Ovary (tissue), 10 donors: ENCODE measurements at places on chromosomes 1 and 21.
A peak's percentile ranks its signal among the peaks of the same experiment; 100 is the strongest.

- H3K27ac ChIP-seq: no peak overlapping the region
- peaks cover 7% of the 10 kb centered on the region for H3K4me1 ChIP-seq
- DNase-seq: no peak
- H3K4me3 ChIP-seq: no peak overlapping the region
- H3K27me3 ChIP-seq: no peaks in the 10 kb centered on the region
- H3K36me3 ChIP-seq: no peaks in the 10 kb centered on the region
Observed at GRCh38 chr21:44943686-44944550, 4.1 kb downstream of the SLX9 start.

DNA sequence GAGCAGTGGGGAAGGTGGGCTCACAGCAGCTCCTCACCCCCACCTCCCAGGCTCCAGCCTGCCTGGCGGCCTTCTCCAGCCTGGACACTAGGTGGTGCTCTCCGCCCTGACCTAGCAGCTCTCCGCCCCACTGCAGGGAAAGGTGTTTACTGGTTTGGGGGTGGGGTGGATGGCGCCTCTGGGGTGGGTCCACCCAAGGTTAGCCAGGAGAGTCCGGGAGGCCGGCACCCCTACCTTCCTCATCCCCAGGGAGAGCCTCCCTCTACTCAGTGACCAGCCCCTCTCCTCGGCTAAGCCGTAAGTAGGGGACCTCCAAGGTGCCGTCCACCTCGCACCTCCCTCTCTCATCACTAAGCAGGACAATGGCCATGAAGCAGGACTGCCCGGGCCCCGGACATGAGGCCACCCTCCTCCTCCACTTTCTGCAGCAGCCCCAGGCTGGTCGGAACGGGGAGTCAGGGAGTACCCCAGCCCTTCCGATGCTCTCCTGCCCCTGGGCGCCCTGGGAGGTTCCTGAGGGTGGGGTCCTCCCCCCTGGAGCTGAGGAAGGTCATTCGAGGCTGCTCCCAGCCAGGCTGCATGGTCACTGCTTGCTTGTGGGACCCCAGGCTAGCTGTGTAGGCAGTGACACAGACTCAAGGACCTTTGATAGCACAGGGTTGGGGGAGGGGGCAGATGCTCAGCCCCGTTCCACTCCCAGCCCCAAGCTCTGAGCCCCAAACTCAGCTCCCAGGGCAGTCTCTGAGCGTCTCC lies 101.4 kb upstream of the VAMP3 start:
- peak; percentile 53 for DNase-seq
- H3K27ac ChIP-seq: no peak overlapping the region
- H3K27me3 ChIP-seq: no peaks in the 10 kb centered on the region
- H3K4me3 ChIP-seq: no peak overlapping the region
- H3K36me3 ChIP-seq: no peaks in the 10 kb centered on the region

DNA sequence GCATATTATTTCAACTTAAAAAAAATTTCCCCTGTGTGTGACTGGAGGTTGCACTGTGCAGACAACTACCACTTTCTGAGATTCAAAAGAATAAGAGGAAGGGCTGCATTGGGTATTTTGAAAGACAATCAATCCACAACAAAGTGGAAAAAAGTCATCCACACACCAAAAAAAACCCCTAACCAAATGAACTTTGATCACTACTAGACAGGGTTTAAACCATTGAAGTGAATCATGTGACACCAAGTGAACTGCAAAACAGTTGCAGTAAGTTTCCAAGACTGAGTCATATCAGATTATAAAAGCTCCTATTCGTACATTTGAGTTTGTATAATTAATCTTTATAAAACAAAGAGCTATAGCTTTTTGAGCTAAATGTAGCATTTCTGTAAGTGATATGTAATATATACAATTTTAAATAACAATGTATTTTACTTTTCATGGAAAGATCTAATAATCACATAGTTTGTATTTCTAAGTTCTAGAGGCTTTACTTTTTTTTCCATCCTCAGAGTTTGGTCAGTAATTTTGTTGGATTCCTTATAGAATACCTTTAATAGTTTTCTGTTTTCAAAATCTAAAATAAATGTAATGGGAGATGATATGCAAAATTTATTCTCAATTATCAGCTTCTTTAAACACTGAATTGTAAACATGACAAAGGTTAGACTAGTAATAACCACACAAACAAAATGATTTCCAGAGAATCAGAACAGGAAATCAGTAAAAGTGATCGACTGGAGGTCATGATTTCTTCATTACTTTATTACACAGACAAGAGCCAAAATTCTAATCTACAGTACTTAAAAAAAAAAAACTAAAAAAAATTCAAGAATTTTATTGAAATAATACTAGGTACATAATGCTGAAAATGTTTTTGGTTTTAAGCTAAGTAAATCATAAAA lies 50.5 kb upstream of the GFI1 start:
- no peak overlapping the region for H3K4me3 ChIP-seq
- H3K4me1 ChIP-seq: no peaks in the 10 kb centered on the region
- no peak overlapping the region for H3K27ac ChIP-seq
- no peak for DNase-seq
- H3K36me3 ChIP-seq: no peaks in the 10 kb centered on the region

DNA sequence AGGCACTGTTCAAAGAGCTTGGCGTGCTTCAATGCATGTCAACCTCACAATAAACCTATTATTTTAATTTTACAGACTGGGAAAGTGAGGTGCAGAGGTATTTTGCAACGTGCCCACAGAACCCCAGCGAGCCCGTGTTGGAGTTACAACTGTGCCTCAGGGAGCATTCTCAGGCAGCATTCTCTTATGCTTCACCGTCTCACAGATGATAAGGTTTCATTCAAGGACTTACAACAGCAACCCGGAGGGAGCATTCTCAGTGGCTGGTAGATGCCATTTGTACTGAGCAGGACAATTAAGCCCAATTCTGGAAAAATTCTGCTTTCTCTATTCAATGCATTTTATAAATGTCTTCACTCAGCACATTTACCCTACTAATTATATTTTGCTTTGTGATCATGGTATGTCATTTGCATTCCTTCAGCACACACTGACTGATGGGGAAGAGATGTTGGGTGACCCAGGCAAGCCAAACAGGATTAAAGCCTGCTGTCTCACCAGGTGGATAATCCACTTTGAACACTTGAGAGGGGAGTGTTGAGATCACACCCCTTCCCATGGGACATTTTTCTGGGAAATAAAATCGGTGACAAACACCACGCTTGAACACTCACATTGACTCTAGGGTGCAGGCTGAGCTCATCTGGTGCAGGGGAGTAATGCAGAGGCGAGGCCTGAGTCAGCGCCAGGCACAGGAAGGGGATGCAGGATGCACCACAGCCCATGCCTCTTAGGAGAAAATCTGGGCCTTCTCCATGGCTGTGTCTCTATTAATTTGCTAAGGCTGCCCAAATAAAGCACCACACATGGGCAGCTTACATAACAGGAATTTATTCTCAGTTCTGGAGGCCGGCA lies 113.9 kb downstream of the CLIC6 start:
- H3K36me3 ChIP-seq: no peaks in the 10 kb centered on the region
- H3K27me3 ChIP-seq: no peaks in the 10 kb centered on the region
- H3K4me3 ChIP-seq: no peak overlapping the region
- H3K4me1 ChIP-seq: no peaks in the 10 kb centered on the region

GRCh38 chr1:3902111-3902511 lies 2.0 kb upstream of the C1orf174 start:
- H3K27ac ChIP-seq: no peak overlapping the region
- H3K4me1 ChIP-seq: peaks cover 4% of the 10 kb centered on the region
- DNase-seq: peak; percentile 60

DNA sequence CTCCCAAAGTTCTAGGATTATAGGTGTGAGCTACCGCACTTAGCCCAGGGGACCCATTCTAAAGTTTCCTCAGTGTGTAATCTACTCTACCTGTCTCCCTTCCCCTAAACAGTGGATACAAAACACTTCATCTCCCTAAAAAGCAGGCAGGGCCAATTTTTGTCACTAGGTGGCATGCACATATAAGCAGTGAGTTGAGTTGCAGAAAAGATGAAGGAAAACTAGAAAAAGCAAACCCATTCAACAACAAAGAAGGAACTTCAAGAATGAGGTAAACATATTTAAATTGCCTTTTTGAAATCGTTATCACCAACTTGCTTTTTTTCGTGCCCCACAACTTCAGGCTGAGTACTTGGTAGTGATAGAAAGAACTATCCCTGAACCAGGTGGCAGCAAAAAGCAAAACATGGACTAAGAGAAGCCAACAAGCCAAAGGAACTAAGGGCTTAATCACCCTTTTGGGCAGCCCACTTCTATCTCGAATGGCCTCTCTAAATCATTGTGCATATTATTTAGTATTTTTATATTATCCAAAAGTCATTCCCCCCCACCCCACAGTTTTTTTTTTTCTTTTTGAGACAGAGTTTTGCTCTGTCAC lies 19.7 kb upstream of the ALDH9A1 start:
- no peaks in the 10 kb centered on the region for H3K4me1 ChIP-seq
- H3K27me3 ChIP-seq: no peaks in the 10 kb centered on the region
- no peak overlapping the region for H3K27ac ChIP-seq
- no peak overlapping the region for H3K4me3 ChIP-seq

- DNase-seq: no peak
- H3K36me3 ChIP-seq: no peaks in the 10 kb centered on the region
- no peak overlapping the region for H3K4me3 ChIP-seq
- no peaks in the 10 kb centered on the region for H3K27me3 ChIP-seq
- H3K27ac ChIP-seq: no peak overlapping the region
Observed at GRCh38 chr1:217982331-217983050, 302.6 kb upstream of the RRP15 start.

GRCh38 chr1:201537028-201537427 lies 1.9 kb upstream of the NAV1 start:
- no peak overlapping the region for H3K4me3 ChIP-seq

DNA sequence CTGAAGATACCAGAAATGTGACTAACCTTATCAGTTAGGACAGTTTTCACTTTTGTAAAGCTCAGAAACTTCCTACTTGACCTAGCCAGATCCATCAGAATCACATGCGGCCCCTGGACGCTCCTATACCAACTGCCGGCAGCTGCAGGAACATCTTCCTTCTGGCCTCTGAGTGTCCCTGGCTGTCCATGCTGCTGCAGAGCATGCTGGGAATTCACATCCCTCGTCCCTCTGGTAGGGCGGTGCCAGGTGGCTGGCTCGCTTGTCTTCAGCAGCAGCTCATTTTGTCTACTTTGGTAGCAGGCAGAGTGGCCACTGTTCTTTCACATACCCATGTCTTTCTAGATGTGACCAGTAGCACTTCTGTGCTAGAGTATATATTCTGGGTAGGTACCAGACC lies 34.4 kb downstream of the HHAT start:
- no peak overlapping the region for H3K27ac ChIP-seq
- DNase-seq: peak; percentile 38
- H3K27me3 ChIP-seq: no peaks in the 10 kb centered on the region
- H3K4me1 ChIP-seq: no peaks in the 10 kb centered on the region
- no peaks in the 10 kb centered on the region for H3K36me3 ChIP-seq

GRCh38 chr1:199064971-199065370 lies 426.1 kb downstream of the PTPRC start:
- no peaks in the 10 kb centered on the region for H3K27me3 ChIP-seq
- no peak for DNase-seq
- H3K4me3 ChIP-seq: no peak overlapping the region
- H3K4me1 ChIP-seq: no peaks in the 10 kb centered on the region

DNA sequence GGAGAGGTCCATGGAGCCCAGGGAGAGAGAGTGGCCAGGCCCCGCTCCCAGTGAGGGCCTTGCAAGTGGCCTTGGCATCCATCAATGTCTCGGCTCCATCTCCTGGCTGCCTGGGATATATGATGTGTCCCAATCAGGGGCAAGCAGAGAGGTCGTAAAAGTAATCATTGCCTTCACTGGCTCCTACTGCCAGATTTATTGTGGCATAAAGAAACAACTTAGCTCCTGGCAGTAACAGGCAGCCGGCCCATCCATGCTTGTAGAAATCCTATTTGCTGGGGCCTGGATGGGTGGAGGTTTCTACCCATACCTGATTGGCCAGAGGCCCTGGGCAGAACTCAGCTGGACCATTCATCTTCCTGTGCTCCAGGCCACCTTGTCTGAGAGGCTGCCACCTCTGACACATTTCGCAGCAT lies 272.6 kb downstream of the MATN1 start:
- no peaks in the 10 kb centered on the region for H3K4me1 ChIP-seq
- no peak overlapping the region for H3K4me3 ChIP-seq
- H3K36me3 ChIP-seq: no peaks in the 10 kb centered on the region
- no peak for DNase-seq
- no peaks in the 10 kb centered on the region for H3K27me3 ChIP-seq

- no peaks in the 10 kb centered on the region for H3K36me3 ChIP-seq
- no peaks in the 10 kb centered on the region for H3K27me3 ChIP-seq
- no peaks in the 10 kb centered on the region for H3K4me1 ChIP-seq
- no peak overlapping the region for H3K27ac ChIP-seq
- H3K4me3 ChIP-seq: peak overlapping the region; percentile 3
Observed at GRCh38 chr1:236288620-236288976, 6.8 kb upstream of the ERO1B start.

DNA sequence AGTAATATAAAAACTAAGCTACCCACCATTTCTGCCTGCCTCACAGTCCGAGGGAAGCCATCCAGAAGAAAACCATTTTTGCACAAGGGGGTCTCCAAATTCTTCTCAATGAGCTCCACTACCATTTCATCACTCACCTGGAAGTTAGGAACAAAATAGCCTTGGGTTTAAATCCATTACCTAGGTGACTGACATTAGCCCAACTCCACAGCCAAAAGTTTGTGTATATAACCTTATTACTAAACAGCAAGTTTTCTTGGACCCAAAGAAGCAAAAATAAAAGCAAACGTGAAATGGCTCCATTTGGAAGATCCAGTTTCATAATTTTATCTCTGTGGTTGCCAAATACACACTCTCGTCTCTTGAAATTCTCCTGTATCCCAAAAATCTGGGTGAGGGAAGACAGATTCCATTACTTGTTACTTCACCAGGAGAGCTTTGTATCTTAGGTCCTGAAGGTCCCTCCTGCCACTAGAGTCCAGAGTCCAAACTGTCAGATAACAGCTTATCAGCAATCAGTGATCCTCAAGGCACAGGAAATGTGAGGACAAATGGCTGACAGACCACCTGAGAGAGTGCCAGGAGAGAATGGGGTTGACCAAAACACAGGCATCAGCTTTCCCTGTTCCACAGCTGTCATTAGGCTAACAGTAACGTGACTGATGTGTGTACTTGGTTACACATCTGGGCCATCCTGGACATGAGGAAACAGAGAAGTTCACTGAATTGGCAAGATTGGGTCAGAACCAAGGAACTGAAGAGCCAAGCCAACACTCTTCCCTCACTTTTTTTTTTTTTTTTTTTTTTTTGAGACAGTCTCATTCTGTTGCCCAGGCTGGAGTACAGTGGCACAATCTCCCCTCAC lies 14.9 kb downstream of the AK2 start:
- no peaks in the 10 kb centered on the region for H3K4me1 ChIP-seq
- H3K27me3 ChIP-seq: no peaks in the 10 kb centered on the region
- no peak overlapping the region for H3K27ac ChIP-seq
- no peak overlapping the region for H3K4me3 ChIP-seq
- no peak for DNase-seq
